Activated CD4-positive, alpha-beta memory T cell treated with anti-CD3 and anti-CD28 coated beads, Interleukin-2, amount 10 ng/mL, durations not matched to agents 7 days and 5 days (primary cell): ENCODE measurements at places on chromosomes 7 and 10. TPM values are rescaled to one million over a fixed set of nuclear protein-coding genes. Genes with fewer than 3 reads are reported as not detected.
A peak's percentile ranks its signal among the peaks of the same experiment; 100 is the strongest.

DNA sequence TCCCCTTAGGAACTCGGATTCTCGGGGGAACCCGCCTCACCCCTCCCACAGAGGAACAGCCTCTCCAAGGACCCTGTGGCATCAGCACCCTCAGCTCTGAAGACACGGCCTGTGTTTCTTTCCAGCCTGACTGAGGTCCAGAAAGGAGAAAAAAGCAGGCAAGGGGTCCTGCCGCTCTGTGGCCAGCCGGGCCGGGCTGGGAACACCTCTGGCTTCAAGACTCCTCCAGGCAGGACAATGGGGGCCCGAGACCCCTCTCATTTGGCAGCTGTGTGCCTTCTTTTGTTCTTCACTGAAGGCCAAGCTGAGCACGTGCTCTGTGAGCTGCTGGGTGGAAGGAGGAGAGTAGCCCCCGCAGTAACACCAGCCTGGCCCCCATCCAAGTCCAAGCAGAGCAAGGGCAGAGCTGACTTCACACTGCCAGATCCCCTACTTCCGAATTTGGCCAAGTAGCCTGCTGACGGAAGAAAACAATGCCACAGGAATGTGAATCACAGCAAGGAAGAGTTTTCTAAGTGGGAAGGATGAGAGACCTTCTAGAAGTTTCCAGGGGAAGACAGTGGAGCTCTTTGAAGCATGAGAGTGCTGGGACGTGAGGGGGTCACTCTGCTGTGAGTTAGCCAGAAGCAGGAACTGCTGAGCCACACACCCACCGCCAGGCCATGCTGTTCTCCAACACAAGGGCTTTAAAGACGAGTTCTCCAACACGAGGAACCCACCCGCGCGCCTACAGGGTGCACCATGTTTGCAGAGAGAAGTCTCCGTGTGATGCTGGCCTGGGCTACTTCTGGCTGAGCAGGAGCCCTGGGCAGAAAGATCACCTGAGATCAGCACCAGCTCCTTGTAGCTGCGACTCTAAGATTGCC lies 3.1 kb downstream of the CNPY1 start:
- no peaks in the 10 kb centered on the region for H3K4me1 ChIP-seq
- H3K36me3 ChIP-seq, result no peaks in the 10 kb centered on the region
- H3K27me3 ChIP-seq, result peaks cover 7% of the 10 kb centered on the region
- no peak for DNase-seq
- no peak overlapping the region for H3K27ac ChIP-seq

- no peaks in the 10 kb centered on the region for H3K36me3 ChIP-seq
- DNase-seq, result no peak
- peaks cover 45% of the 10 kb centered on the region for H3K4me1 ChIP-seq
- H3K4me3 ChIP-seq, result peak overlapping the region; percentile 73
Observed at GRCh38 chr10:3828404-3829155, 43.6 kb upstream of the KLF6 start.

DNA sequence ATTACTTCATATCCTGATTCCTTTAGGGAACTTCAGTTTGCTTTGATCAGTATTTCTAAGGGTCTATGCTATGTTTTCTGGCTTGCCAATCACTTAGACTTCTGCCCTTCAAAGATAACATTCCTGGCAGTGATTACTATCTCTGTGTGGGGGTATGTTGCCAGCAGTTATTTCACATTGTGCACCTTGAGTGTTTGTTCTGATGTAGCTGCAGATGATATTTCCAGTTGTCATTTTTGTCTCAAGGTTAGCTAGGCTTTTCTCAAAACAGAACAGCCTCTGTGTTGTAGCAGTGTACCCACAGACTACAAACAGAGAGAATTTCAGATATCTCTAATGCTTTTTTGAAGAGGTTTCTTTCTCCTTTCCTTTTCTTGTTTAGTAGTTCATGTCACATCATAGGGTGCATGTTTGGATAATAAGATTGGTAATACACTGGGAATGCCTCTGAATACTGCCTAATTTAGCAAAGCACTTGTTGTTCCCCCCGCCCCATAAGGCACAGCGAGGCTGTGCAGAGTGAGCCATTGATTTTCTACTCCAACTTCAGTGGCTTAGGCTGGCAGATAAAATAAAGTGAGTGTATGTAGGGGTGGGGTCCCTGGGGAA lies 134.7 kb upstream of the AGR3 start:
- H3K27ac ChIP-seq, result no peak overlapping the region
- no peak for DNase-seq
- peaks cover 7% of the 10 kb centered on the region for H3K36me3 ChIP-seq
- peaks cover 16% of the 10 kb centered on the region for H3K4me1 ChIP-seq

DNA sequence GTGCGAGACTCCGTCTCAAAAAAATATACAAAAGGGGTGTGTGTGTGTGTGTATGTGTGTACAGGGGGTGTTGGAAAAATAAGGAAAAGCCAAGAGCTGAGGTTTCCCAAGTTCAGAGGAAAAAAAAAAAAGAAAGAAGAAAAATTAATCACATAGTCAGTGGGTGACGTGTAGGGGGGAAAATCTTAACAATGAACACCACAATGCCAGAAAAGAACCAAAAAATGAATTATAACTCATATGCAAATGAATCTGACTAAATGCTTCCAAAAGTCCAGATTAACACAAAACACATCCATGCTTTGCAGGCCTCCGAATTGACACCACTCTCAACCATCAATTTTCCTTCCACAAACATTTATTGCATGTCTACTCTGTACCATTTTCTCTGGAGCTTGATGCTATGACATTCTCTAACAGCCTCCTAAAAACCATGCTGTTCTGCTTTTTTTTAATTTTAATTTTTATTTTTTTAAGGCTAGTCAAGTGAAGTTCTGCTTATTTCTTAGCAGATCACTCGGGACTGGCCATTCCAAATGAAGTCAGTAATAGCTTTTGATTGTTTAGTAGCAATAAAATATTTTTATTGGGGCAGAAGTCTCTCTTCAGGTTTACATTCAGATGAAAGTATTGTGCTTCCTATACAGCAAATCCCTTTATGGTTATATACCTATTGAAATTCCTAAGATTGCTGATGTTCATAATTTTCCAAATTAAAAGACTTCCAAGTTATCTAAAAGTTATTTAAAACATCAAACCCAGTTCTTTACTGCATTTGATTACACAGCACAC lies 133.8 kb downstream of the CNOT4 start:
- DNase-seq, result no peak
- H3K27me3 ChIP-seq, result no peaks in the 10 kb centered on the region
- no peak overlapping the region for H3K27ac ChIP-seq
- no peaks in the 10 kb centered on the region for H3K36me3 ChIP-seq

- H3K27ac ChIP-seq, result no peak overlapping the region
- no peak for DNase-seq
- H3K36me3 ChIP-seq, result no peaks in the 10 kb centered on the region
- no peak overlapping the region for H3K4me3 ChIP-seq
- H3K27me3 ChIP-seq, result no peaks in the 10 kb centered on the region
Observed at GRCh38 chr7:119514326-119514725, 758.6 kb upstream of the KCND2 start.

DNA sequence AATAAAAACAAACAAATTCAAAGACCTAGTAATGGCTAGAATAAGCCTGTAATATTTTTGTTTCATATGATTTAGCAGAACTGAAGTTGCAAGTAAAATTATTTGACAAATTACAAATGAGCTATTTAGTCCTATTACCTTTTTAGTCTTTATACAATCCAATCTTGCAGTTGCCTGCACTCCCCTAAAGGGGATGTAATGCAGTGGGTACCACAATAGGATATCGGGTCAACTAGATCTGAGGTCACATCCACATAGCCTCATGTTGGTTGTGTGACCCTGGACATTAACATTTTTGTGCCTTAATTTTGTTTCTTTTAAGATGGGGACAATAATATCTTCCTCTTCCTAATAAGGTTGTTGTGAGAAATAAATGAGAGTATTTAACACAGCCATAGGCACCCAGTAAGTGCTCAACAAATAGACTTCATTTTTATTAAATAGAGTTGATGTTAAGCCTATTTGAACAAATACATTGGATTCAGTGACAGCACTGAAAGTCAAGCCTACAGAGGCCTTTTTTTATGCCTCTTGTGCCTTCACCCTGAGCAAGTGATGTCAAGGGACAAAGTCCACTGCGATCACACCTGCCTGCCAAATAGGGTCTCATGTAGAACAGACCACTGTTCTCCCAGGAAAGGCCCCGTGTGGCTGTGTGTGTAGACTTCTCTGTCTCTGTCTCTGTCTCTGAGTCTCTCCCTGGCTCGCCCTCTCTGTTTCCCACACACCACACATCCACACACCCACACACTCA lies 124.8 kb downstream of the EVX1 start:
- no peak overlapping the region for H3K4me3 ChIP-seq
- H3K27ac ChIP-seq, result no peak overlapping the region
- no peaks in the 10 kb centered on the region for H3K4me1 ChIP-seq
- H3K36me3 ChIP-seq, result no peaks in the 10 kb centered on the region
- DNase-seq, result no peak
- H3K27me3 ChIP-seq, result peaks cover 3% of the 10 kb centered on the region

- no peak overlapping the region for H3K4me3 ChIP-seq
- peaks cover 21% of the 10 kb centered on the region for H3K4me1 ChIP-seq
- peak overlapping the region; percentile 7 for H3K27ac ChIP-seq
- H3K27me3 ChIP-seq, result no peaks in the 10 kb centered on the region
Observed at GRCh38 chr10:73644015-73644743, 2.9 kb upstream of the MYOZ1 start.

- peak overlapping the region; percentile 26 for H3K4me3 ChIP-seq
- no peaks in the 10 kb centered on the region for H3K36me3 ChIP-seq
- peak overlapping the region; percentile 66 for H3K27ac ChIP-seq
- peaks cover 42% of the 10 kb centered on the region for H3K4me1 ChIP-seq
Observed at GRCh38 chr7:30163231-30163894, 28.6 kb downstream of the MTURN start.

- no peak for DNase-seq
- H3K27me3 ChIP-seq, result no peaks in the 10 kb centered on the region
- no peak overlapping the region for H3K27ac ChIP-seq
- no peaks in the 10 kb centered on the region for H3K4me1 ChIP-seq
- H3K4me3 ChIP-seq, result no peak overlapping the region
Observed at GRCh38 chr7:47471831-47472230, 110.1 kb downstream of the TNS3 start.

DNA sequence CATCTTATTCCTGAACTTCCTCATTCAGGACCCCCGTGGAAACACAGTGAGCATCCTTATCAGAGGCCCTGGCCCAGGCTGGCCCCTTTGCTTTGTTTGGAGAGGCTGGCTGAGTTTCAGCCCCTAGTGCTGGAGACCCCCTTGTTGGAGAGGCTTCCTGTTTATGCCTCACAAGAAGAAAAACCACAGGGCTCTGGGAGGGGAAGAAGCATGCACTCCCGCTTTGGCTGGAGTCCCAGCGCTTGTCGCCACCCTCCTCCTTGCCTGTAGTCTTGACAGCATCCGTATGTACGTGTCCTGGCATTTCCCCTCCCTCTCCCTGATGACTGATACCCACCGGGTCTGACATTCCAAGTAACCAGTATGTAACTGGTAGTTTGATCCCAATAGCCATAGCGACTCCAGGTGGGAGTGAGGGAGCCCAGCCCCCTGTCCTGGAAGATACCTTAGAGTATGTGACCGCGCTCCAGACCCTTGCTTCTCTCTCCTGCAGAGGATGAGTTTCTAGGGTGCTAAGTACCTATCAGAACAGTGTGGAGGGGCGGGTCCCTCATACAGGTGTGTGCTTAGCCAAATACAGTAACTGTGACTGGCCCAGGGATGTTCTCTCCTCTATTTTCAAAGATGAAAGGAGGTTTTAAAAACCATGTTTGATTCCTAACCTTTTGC lies 6.9 kb upstream of the ATP6V0E2 start:
- peak overlapping the region; percentile 98 for H3K27ac ChIP-seq
- peaks cover 26% of the 10 kb centered on the region for H3K36me3 ChIP-seq
- no peak for DNase-seq
- H3K4me1 ChIP-seq, result peaks cover 92% of the 10 kb centered on the region
- no peaks in the 10 kb centered on the region for H3K27me3 ChIP-seq

- H3K4me1 ChIP-seq, result peaks cover 9% of the 10 kb centered on the region
- peaks cover 1% of the 10 kb centered on the region for H3K27me3 ChIP-seq
- no peak overlapping the region for H3K4me3 ChIP-seq
- DNase-seq, result peak; percentile 7
Observed at GRCh38 chr7:159071260-159071659, 73.4 kb downstream of the VIPR2 start.

DNA sequence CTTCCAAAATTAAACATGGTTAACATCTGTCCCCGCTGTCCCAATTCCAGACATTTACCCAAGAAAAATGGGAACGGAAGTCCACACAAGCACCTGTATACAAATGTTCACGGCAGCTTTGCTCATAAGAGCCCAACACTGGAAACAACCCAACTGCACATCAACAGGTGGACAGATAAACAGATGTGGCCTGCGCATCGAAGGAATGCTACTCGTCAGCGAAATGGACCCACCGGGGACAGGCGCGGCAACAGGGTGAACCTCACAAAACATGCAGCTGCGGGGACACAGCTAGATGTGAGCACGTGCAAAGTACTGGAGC lies 20.9 kb downstream of the GPR146 start:
- DNase-seq, result no peak
- H3K4me3 ChIP-seq, result no peak overlapping the region
- peaks cover 6% of the 10 kb centered on the region for H3K4me1 ChIP-seq
- H3K27ac ChIP-seq, result no peak overlapping the region
- H3K36me3 ChIP-seq, result no peaks in the 10 kb centered on the region

GRCh38 chr7:2524808-2525657 lies 5.5 kb downstream of the LFNG start:
- H3K4me1 ChIP-seq, result peaks cover 62% of the 10 kb centered on the region
- H3K27ac ChIP-seq, result no peak overlapping the region
- H3K4me3 ChIP-seq, result no peak overlapping the region
- H3K27me3 ChIP-seq, result no peaks in the 10 kb centered on the region
- peaks cover 56% of the 10 kb centered on the region for H3K36me3 ChIP-seq

Gene HMX2
- not detected for total RNA-seq

Gene SPDYE9
- not detected for total RNA-seq

Gene FAM131B
- 1.2 TPM for total RNA-seq
